ENCODE measurements at places on chromosomes 16 and 17.
A peak's percentile ranks its signal among the peaks of the same experiment; 100 is the strongest.

DNA sequence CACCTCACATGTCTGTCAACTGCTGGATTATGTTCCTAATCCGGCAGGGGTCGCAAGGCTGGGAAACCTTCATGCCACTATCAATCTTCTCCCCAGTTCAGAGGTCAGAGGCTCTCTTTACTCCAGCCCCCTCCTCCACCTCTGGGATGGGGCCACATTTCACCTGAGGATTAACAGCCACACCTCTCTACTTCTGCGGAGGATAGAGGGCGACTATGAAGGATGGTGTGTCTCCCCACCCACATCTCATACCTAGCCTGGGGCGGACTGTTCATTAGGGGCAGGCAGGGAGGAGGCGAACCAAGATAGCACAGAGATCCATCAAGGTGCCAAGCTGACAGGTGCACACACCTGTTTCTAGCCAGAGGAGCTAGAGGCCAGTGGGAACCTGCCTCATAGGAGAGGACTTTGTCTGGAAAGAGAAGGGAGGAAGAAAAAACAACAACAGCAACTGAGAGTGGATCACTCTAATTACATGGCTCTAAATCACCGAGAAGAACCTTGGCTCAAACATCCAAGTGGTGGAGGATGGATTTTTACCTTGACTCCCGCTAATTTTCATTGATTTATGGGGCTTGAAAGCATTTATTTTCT, 41.9 kb upstream of the SKAP1 start:
- no peak for DNase-seq

DNA sequence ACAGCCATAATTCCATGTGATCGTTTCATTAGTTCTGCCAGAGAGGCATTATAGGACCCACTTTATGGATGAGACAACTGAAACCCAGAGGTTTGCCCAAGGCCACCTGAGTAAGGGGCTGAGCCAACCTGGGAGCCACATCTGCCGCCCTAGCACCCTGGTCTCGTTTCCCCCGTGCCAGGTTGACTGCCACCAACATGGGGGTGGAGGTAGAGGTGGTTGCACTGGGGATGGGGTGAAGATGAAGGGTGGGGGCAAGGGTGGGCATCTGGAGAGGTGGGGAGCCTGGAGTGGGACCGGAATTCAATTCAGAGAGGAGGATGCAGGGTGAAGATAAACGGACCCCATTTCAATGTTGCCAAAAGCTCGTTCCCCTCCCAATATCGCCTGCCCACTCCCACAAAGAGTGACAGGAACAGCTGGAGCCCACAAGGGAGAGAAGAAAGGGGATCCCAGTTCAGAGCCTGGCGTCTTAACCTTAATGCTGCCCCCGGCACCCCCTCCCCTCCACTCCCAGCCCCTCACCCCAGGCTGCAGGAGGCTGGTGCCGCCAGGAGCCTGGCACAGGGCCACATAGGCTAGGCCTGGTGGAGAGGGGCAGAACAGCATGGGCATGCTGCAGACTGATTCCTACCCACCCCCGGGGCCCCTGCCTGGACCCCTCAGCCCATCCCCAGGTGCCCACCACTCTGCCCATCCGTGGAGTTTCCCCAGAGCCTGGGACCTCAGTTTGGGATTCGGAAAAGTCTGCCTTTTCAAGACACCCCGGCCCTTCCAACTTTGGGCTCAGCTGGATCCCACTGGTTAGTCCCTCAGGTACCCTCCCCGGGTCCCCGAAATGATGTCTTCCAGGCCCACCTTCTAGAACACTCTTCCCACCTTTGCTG, 29.6 kb downstream of the NGFR start:
- no peak for DNase-seq

DNA sequence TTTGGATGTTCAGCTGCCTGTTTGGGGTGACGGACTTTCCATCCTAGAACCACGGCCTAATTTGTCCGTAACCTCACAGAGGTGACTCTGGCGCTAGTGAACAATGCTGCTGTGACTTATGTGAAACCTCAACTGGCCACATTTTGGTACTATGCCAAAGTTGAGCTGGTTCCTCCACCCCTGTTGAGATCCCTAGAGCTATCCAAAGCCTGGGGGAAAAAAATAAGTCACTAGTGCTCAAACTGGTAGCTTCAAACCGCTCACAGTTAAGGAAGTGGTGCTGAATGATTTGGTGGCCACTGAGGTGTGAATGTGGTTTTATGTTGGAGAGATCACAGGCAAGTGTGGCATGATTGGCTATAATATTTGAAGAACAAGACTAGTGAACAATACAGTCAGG, 11.3 kb upstream of the TUBG2 start:
- no peak for DNase-seq

- peak; percentile 35 for DNase-seq
Observed at GRCh38 chr16:56551796-56552738, 12.8 kb upstream of the MT4 start.

DNA sequence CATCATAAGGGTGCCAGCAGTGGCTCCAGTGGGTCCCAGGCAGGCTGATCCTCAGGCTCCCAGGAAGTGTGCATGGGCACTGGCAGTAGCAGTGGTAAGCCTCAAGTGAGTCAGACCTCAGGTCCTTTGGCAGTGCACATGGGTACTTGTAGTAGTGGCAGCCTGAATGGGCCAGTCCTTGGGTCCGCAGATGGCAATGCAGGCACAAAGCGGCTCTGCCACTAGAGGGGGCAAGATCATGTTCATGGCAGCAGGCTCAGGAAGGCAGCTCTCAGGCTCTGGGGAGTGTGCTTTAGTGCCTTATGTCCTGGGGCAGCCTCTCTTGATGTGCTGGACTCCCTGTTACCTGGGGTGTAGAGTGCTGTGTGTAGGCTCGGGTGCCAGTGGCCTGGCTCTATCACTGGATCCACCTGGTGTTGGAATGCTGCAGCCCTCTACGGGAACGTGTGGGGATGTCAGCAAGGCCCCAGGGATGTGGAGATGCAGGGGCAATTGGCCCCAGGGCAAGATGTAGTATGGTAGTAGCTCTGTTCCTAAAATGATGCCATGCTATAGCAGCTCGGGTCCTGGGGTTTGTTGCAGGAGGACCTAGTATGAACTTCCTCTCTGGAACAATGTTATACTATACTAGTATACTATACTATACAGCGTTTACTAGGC, 11.0 kb downstream of the ACSM3 start:
- DNase-seq, result peak; percentile 32

DNA sequence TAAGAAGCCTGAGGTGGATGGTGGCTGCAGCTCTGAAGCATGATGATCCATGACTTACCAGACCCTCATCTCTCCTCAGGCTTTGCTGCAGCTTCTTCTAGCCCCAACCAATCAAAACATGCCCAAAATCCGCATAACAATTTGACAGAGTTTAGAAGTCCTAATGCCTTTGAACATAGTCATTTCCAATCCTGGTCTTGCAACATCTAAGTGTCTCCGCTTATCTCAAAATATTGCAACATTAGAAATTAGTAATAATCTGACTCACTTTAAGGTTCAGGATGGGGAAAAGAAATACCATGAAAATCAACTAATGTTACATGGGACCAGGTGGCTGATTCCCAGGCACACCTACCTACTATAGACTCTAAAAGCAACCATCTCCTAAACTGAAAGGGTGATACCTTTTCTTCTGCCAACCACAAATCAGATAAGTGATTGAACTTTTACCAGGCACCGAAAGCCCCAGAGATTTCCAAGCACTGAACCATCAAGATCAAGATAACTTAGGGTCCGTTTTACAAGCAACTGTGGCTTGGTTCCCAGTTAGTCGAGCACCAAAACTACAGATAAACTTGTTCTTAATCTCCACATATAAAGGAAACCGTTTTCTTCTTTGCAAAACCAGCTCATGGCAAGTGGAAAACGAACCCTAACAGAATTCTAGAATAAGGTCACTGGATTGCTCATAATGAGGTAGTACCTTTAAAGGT, 14.0 kb downstream of the ERN1 start:
- no peak for DNase-seq

- no peak for DNase-seq
Observed at GRCh38 chr16:525520-526180, 1.9 kb upstream of the CAPN15 start.

DNA sequence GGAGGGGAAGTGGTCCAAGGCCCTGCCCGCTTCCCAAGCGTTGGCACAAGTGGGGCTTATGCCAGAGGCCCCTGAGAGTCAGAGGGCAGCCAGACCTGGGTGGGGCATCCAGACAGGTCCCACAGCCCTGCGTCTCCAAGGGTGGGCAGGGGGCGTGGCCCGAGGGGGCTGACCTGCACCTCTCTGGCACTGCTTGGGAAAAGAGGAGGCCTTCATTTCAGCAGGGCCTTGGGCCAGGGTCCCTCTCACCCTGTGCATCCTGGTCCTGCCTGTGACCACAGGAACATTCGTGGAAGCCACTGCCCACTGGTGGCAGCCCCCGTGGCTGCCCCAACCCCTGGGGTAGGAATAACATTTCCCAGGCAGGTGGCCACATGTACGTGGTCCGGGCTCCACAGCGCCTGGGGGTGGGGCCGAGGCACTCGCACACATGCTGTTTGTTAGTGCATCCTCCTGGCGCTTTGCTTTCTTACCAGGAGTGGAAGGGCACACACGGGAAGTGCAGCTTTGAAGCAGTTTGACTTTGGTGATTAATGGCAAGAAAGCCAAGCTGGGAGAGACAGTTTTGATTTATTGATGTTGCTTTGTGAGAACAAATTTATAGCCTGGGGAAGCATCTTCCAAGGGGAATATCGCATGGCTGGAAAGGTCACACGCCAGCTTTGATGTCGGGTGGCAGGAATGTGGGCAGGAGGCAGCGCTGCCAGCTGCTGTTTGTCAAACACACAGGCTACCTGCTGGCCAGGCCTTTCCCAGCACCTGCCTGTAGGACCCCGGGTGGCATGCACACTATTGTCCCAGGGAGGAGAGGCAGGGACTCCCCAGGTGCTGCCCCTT, 4.3 kb downstream of the CENPX start:
- DNase-seq, result no peak

DNA sequence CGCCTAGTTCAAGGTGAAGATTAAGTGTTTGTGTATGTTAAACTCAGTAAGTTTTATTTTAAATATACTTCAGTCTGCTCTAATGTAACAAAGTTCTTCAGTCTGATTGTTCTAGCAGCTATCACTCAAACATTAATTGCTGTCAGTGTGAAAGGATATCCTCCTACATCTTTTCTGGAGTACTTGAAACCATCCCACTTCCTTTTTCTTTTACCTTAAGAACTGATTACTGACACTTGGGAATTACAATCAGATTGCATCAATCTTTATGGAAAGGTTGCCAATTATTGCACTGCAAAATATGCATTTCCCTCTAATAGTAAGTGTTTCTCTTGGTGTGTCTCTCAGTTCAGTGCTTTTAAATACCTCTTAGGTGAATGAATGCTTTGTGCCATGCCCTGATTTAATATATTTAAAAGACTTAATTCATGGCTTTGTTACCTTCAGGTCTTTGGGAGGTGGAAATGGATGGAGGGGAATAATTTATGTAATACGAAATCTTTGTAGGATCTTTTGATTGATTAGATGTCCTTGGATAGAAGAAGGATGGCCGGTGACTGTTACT, 16.6 kb downstream of the MRTFB start:
- no peak for DNase-seq

DNA sequence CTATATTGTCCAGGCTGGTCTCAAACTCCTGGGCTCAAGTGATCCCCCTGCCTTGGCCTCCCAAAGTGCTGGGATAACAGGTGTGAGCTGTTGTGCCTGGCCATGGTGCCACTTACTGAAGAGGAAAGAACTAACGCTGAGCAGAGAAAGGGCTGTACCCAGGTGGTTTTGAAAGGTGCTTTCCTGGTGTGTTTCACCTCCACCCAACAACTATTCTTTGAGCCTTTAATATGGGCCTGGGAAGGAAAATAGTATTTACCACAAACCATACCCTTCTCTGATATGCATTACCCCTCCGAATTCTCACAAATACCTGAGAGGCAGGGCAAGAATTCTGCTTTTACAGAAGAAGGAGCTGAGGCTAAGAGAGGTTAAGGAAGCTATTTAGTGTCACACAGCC, 24.8 kb downstream of the KPNA2 start:
- no peak for DNase-seq

GRCh38 chr16:68412061-68412460, 36.2 kb downstream of the SMPD3 start:
- DNase-seq, result no peak

- no peak for DNase-seq
Observed at GRCh38 chr17:68089881-68090280, 54.3 kb downstream of the KPNA2 start.

- no peak for DNase-seq
Observed at GRCh38 chr17:7854078-7854777, 638 bp upstream of the TMEM88 start.

DNA sequence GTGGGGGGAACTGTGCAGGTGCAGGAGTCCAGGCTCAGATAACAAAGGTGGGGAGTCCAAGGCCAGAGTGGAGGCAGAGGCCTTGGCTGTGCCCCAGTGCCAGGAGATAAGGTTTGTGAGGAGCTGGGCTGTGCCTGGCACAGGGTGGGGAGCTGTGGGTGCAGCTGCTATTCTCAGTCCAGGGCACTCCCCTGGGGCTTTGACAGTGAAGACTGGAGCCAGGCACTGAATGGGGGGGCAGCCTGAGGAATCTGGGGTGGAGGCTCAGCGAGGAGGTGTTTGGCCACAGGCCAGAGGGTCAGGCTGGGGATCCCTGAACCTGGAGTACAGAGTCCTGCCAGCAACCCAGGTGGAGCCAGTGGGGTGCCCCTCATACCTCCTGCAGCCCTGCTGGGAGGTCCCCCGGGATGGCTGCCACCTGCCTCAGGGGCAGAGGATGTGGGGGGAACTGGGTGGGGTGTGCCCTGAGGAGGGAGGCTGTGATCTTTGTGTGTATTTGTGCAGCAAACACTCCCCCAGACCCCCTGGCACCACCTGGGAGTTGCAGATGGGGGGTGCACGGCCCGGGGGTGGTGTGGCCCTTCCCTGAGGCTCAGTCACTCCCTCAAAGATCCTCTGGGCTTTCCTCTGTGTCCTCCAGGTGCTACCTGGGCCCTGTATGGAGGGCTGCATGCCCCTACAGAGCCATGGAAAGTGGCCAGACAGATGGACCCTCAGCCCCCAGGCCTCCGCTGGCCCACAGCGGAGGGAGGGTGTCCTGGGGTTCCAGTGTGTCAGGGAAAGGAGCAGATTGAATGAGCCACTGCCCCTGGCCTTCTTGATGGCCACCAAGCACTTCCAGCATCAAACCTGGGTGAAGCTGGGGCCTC, 44.5 kb upstream of the SMPD3 start:
- DNase-seq, result no peak

- no peak for DNase-seq
Observed at GRCh38 chr16:12496186-12496585, 307.5 kb downstream of the CPPED1 start.

DNA sequence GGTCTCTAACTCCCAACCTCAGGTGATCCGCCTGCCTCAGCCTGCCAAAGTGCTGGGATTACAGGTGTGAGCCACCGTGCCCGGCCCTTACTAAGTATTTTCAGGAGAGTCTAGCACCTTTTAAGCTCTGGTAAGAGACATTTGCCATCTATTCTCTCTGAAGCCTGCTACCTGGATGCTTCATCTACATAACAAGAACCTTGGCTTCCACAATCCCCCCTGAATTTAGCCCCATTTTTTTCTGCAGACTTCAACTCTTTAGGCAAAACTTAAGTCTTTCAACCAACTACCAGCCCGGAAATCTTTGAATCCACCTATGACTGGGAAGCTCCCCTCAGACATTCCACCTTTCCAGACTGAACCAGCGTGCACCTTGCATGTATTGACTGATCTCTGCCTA, 14.0 kb upstream of the UBE2I start:
- no peak for DNase-seq

- no peak for DNase-seq
Observed at GRCh38 chr16:8733849-8734540, 59.6 kb downstream of the ABAT start.
